ENCODE measurements at places on chromosomes 12 and 14. TPM values are rescaled to one million over a fixed set of nuclear protein-coding genes. Genes with fewer than 3 reads are reported as not detected.

Gene C1S
- total RNA-seq: 7.1 TPM

GRCh38 chr14:99350751-99351150, 78.8 kb upstream of the BCL11B start:
- H3K4me3 ChIP-seq: no peak overlapping the region
- no peaks in the 10 kb centered on the region for H3K36me3 ChIP-seq
- H3K27me3 ChIP-seq: peaks cover 53% of the 10 kb centered on the region

DNA sequence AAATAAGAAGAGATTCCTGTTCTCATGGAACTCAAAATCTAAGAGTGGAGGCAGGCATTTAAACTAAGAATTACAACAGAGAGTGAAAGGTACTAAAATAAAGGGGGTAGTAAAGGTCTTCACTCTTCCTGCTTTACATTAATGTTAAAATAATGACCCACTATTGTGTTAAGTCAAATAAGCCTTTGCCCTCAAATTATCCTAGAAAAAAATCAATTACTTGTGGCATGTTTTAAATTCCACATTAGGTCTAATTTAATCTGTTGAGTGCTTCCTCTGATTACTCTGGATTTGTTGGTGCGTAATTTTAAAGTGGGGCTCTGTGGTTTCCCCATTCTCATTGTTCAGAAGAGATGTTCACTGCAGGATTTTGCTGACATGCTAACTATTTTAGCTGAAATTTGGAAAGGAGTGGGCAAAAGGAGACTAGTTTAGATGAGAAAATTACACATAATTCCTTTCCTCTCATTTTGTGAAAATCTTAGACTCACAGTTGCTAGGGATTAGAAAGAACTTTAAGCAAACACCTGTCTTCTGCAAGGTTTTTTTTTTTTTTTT, 35.5 kb downstream of the BTG1 start:
- H3K27ac ChIP-seq: no peak overlapping the region
- H3K4me3 ChIP-seq: no peak overlapping the region
- H3K27me3 ChIP-seq: no peaks in the 10 kb centered on the region
- no peaks in the 10 kb centered on the region for H3K36me3 ChIP-seq

- no peaks in the 10 kb centered on the region for H3K36me3 ChIP-seq
- no peak for DNase-seq
- H3K27ac ChIP-seq: no peak overlapping the region
- H3K4me1 ChIP-seq: no peaks in the 10 kb centered on the region
Measured at GRCh38 chr12:5556946-5557673, 125.2 kb downstream of the NTF3 start.

Gene SRGAP1
- total RNA-seq: 28.3 TPM

DNA sequence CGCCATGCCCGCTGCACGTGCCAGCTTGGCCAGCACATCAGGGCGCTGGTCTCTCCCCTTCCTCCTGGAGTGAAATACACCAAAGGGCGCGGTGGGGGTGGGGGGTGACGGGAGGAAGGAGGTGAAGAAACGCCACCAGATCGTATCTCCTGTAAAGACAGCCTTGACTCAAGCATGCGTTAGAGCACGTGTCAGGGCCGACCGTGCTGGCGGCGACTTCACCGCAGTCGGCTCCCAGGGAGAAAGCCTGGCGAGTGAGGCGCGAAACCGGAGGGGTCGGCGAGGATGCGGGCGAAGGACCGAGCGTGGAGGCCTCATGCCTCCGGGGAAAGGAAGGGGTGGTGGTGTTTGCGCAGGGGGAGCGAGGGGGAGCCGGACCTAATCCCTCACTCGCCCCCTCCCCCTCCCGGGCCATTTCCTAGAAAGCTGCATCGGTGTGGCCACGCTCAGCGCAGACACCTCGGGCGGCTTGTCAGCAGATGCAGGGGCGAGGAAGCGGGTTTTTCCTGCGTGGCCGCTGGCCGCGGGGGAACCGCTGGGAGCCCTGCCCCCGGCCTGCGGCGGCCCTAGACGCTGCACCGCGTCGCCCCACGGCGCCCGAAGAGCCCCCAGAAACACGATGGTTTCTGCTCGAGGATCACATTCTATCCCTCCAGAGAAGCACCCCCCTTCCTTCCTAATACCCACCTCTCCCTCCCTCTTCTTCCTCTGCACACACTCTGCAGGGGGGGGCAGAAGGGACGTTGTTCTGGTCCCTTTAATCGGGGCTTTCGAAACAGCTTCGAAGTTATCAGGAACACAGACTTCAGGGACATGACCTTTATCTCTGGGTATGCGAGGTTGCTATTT, 914 bp upstream of the CCND2 start:
- H3K4me1 ChIP-seq: peaks cover 34% of the 10 kb centered on the region
- H3K4me3 ChIP-seq: peak overlapping the region; percentile 83
- peaks cover 14% of the 10 kb centered on the region for H3K36me3 ChIP-seq
- H3K27me3 ChIP-seq: peaks cover 97% of the 10 kb centered on the region
- H3K27ac ChIP-seq: peak overlapping the region; percentile 27
- no peak for DNase-seq

Gene FAM90A1
- 0.50 TPM for total RNA-seq

DNA sequence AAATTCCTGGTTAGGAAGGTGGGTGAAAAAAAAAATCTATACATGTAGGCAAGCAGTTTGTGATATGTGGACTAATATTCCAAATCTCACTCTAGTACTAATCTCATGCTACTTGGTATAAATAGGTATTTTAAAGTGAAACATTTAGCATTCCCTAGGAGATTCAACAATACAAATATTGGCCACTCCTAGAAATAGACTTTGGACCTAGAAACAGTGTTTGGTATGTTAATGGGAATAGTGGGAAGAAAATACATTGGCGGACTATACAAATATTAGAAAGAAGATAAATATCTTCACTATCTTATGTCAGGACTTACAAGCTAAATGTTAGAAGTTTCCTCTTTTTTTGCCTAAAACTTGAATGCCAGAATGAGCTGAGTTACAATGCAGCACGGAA, 28.2 kb downstream of the HIGD1C start:
- no peaks in the 10 kb centered on the region for H3K4me1 ChIP-seq
- H3K27me3 ChIP-seq: no peaks in the 10 kb centered on the region
- no peak for DNase-seq
- H3K36me3 ChIP-seq: no peaks in the 10 kb centered on the region
